DMS53 (cell line): ENCODE measurements at places on chromosomes 16 and 17.

DNA sequence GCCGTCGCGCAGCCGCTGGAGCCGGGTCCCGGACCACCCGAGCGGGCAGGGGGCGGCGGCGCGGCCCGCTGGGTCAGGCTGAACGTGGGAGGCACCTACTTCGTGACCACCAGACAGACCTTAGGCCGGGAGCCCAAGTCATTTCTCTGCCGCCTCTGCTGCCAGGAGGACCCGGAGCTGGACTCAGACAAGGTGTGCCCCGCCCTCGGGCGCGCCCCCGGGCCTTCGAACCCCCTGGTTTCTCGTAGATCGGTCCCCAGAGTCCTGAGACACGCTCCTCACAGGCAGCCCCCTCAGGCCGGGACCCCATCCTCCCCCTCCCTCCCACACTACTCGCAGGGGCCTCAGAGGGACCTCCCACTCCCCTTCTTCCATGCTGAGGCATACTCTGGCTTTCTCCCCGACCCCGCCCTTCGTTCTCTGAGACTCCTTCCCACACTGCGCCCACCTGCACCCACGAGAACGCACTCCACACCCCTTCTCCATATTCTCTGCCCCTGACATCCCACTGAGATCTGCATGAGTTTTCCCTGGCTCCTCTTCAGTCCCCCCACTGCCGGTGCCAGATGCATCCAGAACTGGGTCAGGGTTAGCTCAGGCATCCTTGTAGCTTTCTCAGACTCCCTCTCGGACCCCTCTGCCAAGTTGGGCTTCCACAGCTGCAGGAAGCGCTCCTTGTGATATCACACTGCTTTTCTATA, 523 bp downstream of the KCTD2 start:
- peak; percentile 53 for DNase-seq

GRCh38 chr16:57150682-57151330, 35.0 kb downstream of the PSME3IP1 start:
- DNase-seq = no peak

- DNase-seq = no peak
Measured at GRCh38 chr16:7946142-7946541, 613.5 kb downstream of the RBFOX1 start.

DNA sequence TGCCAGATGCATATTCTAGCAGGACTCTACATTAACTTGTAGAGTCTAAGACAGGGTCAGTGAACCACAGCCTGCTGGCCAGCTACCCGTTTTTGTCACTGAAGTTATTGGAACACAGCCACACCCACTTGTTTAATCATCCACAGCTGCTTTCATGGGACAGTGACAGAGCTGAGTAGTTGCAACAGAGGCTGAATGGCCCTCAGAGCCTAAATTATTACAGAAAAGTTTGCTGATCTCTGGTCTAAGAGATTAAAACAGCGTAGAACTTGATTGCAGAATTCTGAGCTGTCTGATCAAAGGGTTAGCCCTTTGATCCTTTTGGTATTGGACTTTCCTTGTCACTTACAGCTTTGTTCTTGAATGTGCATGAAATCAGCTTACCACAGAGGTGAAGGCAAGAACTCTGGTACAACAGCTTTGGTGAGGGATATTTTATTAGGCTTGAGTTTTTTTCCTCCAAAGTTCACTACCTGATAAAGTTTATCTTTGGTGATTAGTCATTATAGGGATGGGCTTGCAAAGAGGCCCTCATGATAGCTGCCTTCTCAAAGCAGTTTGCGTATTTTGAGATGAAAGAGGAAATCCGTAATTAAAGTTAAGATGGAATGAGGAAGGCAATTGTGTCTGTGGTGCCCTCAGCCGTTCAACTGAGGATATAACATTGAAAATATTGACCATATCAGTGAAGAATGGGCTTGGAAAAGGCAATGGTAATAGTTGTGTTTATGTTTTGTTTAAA, 23.6 kb downstream of the ALDH3A2 start:
- peak; percentile 17 for DNase-seq

- DNase-seq = peak; percentile 99
Measured at GRCh38 chr17:48153691-48154358, 46.3 kb downstream of the SNX11 start.

DNA sequence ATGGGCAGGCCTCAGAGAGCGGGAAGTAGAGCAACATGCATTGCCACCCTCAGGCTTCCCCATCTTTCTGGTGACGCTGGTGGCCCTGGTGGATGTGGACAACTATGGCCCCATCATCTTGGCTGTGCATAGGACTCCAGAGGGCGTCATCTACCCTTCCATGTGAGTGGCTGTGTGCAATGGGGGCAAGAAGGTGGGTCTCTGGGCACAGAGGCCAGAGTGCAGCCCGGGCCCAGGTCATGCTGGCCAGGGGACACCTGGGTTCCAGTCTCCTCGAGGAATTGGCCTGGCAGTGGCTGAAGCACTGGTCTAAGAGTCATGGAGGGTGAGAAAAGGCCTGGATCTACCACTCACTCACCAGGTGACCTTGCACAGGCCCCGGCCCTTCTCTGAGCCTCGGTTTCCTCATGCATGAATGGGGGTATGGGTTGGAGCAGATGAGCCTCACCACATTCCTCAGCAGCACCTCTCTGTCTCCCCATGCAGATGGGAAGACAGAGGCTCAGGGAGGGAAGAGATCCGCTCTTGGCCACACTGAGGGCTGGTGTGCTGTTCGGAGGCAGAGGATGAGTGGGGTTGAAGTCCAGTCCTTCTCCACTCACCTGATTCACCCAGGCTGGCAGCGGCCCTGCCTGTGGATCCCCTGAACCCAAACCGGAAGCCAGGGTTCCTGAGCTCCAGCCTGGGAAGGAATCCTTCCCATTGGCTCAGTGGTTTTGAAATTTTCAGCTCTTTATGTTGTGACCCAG, 7.2 kb upstream of the ADGRG3 start:
- no peak for DNase-seq

DNA sequence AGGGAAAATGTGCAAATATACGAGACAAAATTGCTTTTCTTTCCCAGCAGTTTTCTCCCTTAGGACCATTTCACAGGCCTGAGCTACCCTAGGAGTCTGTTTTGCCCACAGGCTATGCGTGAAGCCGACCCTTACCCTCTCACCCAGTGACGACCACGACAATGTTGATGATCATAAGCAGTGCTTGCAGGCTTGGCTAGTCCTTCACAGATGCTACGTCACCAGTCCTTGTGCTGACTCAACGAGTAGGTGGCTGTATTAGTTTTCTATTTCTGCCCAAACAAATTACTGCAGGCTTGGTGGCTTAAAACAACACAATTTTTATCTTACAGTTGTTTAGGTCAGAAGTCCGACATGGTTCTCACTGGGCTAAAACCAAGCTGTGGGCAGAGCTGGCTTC, 574.6 kb upstream of the HSBP1 start:
- no peak for DNase-seq

- no peak for DNase-seq
Measured at GRCh38 chr17:80393961-80394360, 21.0 kb upstream of the ENDOV start.

GRCh38 chr17:2885733-2886132, 89.5 kb downstream of the RAP1GAP2 start:
- DNase-seq = peak; percentile 97

- DNase-seq = no peak
Measured at GRCh38 chr17:14750866-14751265, 450.0 kb downstream of the HS3ST3B1 start.

GRCh38 chr16:73304008-73304774, 256.3 kb upstream of the ZFHX3 start:
- DNase-seq = no peak

GRCh38 chr17:7885367-7886226, 3.0 kb upstream of the CHD3 start:
- DNase-seq = peak; percentile 84

DNA sequence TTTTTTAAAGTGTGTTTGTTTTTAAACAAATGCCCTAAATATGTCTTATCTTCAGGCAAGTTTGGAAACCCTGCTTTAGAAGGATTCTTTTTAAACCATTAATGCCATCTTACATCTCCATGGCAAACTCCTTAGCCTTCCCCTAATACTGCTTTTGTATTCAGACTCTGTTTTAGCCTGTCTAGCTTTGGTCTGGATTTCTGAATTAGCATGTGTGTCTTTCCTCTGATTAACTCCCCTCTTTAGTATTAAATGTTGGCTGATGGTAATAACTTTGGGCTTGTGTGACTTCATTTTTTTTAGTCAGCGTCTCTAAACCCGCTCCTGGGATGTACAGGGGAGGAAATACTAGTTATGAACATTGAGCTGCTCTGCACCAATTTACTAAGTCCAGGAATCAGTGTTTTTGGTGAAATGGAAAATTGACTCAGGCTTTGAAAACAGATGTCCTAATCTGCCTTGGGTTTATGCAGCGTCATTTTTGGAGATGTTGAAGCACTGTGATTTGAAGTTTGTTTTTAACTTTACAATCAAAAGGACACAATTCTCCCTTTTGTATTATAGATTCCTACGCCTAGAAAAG, 22.2 kb downstream of the WIPF2 start:
- DNase-seq = no peak

DNA sequence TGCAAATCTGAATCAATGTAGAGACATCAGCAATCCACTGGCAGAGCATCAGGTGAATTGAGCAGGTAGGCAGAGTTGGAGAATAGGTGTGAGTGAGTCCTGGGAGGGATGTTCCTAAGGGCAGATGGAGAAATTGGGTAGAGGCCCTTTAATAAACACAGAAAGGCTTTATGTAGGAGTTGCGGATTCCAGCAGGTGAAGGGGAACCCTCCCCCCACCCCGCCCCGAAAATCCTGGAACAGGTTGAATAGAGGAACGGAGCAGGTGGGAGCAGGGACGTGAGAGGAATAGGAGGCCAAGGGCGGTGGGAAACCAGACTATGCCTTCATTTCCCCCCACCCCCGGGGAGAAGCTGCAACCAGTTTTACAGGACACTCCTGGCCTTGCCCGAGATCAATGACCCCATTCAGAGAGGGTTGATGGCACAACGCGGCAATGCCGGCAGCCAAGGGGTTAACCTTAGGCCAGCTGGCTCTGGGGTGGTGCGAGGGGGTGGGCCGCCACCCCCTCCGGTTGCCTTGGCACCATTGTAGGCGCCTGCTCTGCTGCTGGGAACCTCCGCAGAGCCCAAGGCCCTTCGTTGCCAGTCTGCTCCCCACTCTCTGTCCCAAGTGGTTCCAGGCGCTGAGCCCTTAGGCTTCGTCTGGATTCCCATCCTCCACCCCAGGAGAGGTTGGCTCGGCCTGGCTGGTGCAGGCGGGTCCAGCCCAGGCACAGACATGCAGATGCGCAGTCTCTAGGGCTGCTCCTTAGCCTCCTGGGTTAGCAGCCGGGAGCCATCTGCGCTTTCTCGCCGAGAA, 814 bp upstream of the RUNDC3A start:
- peak; percentile 96 for DNase-seq

DNA sequence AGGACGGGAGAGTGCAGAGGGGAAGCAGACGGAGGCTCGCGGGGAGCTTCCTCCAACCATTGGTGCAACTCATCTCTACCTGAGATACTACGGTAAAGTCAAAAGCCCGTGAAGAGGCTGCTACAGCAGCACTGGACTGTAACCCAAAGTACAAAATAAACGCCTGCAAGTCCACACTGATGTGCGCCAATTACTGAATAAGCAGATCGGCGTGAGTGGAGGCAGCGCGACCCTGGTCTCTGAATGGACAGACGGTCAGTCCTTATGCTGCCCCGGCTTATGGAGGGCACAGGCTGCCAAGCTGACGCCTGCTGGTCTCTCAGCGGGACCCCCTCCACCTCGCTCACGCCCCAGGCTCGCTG, 58.5 kb downstream of the LMF1 start:
- DNase-seq = no peak

DNA sequence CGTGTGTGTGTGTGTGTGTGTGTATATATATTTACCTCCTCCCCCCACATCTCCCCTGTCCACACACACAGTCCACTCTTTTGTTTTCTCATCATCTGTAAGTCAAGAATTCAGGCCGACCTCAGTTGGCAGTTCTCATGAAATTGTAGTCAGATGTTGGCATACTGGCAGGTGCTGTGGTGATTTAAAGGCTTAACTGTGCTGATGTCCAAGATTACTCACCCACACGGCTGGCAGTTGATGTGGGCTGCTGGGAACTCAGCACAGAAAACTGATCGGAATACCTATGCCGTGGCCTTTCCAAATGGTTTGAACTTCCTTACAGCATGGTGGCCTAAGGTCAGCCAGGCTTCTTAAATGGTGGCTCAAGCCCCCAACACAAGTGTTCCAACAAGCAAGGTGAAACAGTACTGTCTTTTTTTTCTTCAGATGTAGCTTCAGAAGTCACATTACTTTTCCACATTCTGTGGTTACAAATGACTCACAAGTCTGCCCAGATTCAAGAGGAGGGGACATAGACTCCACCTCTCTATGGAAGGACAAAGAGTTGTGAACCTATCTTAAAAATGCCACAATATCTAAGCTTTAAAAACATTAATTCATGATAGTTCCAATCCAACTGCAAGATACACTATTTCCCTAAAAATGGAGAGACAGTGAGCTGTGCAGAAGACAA, 198.5 kb upstream of the HS3ST4 start:
- DNase-seq = no peak

- no peak for DNase-seq
Measured at GRCh38 chr17:59530531-59530930, 34.9 kb upstream of the DHX40 start.

GRCh38 chr16:81280393-81280792, 34.4 kb upstream of the GAN start:
- no peak for DNase-seq

GRCh38 chr17:77320044-77320440, 179.3 kb downstream of the SEC14L1 start:
- no peak for DNase-seq

- DNase-seq = no peak
Measured at GRCh38 chr17:21300601-21301571, 16.4 kb downstream of the MAP2K3 start.

- DNase-seq = no peak
Measured at GRCh38 chr17:19002805-19003542, 1.6 kb downstream of the FAM83G start.

- no peak for DNase-seq
Measured at GRCh38 chr17:9020824-9021157, 519 bp upstream of the NTN1 start.

- no peak for DNase-seq
Measured at GRCh38 chr17:17552351-17553216, 38.9 kb downstream of the PEMT start.

- no peak for DNase-seq
Measured at GRCh38 chr17:49280918-49281317, 50.3 kb upstream of the PHOSPHO1 start.
